ENCODE measurements at places on chromosomes 3 and 15.

DNA sequence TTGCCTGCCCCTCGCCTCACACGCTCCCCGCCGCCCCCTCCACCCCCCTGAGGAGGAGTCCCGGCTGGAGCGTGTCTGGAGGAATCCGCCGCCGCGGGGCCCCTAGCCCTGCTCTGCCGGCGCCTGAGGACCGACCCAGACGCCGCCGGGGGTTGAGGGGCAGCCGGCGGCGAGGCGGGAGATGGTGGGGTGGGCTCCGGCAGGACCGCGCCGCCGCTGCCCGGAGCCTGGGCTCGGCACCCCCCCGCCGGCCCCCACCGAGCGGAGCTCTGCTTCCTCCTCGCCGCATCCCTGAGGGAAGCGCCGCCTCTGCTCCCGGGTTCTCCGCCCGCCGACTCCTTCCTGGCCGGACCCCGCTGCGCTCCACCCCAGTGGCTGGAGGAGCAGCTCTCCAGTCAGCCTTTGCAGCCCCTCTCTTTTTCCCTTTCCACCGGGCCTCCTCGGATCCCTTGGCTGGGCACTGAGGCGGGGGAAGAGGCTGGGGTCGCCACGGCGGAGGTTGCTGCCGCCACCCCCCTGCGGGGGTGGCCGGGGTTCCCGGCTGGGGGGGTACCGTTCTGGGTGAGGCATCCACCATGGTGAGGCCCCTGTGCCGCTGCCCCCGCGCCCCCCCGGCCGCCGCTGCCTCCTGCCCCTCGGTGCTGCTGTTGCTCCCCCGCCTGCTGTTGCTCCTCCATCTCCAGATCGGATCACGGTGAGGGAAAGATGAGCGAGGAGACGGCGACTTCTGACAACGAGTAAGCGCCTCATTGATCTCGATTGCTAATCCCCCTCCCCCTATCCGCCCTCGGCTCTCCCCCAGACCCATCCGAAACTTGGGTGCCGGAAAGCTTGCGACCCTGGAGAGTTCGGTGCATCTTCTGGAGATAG, at the start of gene SPRED1:
TSS of gene SPRED1 (plus strand) at position 356 of the 870 bp plus-strand sequence. CDS start at position 706, 350 bp downstream.
- DNase-seq: peak; percentile 64

DNA sequence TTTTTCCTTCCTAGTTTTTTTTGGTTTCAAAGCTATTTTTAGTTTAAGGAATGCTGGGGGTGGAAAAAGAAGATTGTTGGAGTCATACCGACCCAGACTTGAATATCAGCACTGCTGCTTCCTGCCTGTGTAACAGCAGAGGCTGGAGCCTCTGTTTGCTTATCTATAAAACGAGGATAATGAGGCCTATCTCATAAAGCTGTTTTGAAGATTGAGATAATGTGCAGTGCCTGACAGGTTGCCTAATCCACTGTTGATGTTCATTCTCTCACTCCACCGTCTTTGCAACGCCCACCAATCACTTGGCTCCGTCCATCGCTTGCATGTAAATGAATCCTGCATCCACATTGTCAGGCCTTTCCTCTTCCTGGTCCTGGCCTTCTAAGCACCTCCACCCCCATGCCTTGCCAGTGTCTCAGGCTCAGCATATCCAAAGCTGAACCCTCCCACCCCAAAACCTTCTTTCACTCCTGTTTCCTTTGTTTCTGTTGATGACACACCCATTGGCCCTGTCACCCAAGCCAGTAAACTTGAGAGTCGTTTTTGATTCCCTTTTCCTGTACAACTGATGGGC, 94.9 kb downstream of the MEX3B start:
- no peak for DNase-seq

GRCh38 chr15:90219421-90220141, 14.2 kb downstream of the CIB1 start:
- DNase-seq: peak; percentile 44

DNA sequence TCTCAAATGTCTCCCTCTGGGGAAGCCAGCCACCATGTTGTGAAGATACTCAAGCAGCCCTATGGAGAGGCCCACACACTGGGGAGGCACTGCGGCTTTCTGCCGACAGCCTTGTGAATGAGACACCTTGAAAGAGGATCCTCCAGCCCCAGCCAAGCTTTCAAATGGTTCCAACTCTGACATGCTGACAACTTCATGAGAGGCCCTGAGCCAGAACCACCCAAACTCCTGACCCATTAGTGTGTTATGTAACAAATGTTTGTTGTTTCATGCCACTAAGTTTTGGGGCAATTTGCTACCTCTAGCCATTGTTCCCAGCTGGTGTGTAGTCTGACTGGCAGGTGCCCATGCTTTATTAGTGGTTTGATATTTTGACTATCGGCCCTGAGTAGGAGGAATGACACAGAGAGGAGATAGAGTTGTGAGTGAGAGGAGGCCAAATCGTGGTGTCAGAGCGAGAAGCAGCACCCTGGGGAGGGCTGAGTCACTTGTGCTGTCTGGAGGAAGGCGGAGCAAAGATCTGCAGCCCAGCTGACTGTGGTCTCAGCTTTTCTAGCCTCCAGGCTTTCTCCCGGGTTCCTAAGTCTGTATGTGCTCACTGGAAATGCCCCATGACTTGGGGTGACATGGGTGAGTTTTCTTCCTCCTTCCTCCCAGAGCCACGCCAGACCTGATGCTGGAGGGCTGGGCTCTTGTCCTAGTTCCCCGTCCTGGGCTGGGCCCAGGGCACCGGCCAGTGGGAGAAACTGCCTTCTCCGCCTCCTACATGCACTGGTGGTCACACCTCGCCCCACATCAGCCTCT, 56.7 kb upstream of the BLM start:
- peak; percentile 96 for DNase-seq

DNA sequence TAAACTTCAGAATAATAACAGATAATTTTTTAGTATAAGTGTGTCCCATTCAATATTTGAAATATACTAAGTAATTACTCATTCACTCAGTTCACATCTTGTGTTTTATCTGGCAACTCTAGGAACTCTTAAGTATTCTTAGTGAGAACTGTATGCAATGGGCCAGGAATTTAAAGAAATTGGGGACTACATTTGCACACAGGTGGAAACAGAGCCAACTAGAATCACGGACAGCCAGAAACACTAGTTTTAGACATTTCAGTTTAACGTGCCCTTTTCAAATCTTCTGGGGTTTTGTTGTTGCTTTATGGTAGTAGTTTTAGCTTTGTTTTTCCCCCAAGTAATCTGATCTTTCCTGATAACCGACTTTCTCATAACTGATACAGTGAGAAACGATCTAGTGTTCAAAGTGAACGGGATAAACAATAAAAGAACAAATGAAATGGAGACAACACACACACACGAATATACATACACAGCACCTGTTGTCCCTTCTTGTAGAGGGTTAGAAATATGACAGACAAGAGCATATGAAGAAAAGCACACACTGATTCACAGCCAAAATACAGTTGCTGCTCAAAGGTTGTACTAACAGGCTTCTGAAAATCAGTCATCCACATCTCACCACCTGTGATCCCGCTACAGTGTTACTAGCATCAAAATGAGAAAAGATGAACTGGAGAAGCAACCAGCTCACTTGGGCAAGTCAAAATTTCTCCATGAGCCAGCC, 167.0 kb downstream of the FMN1 start:
- DNase-seq: no peak

- no peak for DNase-seq
Observed at GRCh38 chr3:9343115-9343514, 19.7 kb upstream of the THUMPD3 start.

DNA sequence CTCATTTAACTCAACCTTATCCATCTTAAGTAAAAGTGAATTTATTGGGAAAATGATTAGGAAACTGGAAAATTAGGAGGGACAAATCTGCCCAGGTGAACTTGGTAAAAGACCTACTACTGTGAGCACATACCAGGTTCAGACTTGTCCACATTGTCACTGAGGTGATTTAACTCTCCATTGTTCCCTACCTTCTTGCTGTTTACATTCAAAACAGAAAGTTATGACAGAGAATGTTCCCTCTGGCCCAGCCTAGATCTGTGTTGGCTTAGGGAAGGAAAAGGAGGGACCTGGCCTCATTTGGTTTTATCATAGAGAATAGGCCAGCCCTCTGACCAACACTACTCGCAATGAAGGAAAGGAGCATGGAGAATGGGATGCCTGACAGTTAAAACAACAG, 117.6 kb downstream of the SATB1 start:
- no peak for DNase-seq

GRCh38 chr3:127796045-127796830, 26.1 kb downstream of the MGLL start:
- no peak for DNase-seq

GRCh38 chr3:127090218-127091160, 102.4 kb upstream of the PRR23E start:
- no peak for DNase-seq
